ENCODE measurements at places on chromosomes 12 and 14.

DNA sequence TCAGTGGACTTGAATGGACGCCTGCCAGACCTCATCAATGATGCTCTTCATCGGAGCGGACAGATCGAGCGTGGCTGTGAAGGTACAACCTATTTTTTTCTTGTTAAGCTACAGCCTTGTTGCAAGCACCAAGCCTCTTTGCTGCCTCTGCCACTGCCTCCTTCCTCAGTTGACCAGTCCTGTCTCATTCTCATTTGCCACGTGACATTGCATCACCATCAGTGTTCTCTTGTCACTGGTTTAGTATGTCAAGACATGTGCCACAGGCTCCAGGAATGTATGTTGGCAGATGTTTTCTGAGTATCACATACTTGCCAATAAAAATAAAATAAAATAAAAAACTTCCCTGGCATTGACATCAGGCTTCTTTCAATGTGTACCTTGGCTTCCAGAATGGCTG lies 798.1 kb downstream of the NRXN3 start:
- DNase-seq, result no peak

DNA sequence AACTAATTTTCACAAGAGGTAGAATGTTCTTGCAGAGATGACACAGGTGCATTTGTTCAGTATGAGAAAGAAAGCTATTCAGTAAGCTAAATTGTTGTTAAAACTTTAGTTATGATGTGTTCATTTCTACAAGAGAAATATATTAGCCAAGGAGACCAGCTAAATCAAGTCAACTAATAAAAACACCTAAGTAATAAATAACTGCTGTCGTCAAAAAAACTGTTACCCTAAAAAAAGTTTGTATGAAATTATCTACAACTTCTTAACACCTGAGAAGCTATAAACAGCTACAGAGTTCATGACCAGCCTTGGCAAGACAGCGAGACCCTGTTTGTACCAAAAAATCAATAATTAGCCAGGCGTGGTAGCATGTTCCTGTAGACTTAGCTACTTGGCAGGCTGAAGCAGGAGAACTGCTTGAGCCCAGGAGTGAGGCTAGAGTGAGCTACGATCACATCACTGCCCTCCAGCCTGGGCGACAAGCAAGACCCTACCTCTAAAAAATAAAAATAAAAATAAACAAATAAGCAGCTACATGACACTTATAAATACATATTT lies 67.6 kb upstream of the AP4S1 start:
- DNase-seq, result no peak

DNA sequence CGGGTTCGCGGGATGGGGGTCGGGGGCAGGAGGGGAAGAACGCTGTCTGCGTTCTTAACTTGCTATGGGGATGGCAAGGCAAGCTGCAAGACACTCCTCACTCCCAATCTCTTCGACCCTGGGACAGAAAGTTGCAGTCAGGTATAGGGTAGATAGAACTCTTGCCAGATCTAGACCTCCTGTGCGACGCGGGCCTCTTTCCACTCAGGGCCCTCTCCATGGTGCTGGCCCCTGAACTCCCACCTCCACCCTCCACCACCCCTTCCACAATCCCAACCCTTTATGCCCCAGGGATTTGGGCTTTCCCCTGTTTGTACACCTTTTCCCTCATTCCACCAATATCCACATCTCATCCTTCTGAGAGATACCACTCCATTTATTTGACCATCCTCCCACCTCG lies 812 bp downstream of the NABP2 start:
- DNase-seq, result no peak

- no peak for DNase-seq
These were observed 26.1 kb upstream of the GZMB start for GRCh38 chr14:24659916-24660570.

DNA sequence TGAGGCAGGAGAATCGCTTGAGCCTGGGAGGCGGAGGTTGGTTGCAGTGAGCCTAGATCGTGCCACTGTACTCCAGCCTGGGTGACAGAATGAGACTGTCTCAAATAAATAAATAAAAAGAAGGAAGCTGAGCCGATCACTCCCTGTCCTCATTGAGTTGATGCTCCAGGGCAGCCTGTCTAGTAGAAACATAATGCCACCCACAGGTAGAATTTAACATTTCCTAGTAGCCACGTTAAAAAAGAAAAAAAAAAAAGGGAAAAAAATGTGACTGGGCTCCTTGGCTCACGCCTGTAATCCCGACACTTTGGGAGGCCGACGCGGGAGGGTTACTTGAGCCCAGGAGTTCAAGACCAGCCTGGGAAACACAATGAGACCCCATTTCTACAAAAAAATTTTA lies 135.7 kb downstream of the SCARB1 start:
- no peak for DNase-seq

DNA sequence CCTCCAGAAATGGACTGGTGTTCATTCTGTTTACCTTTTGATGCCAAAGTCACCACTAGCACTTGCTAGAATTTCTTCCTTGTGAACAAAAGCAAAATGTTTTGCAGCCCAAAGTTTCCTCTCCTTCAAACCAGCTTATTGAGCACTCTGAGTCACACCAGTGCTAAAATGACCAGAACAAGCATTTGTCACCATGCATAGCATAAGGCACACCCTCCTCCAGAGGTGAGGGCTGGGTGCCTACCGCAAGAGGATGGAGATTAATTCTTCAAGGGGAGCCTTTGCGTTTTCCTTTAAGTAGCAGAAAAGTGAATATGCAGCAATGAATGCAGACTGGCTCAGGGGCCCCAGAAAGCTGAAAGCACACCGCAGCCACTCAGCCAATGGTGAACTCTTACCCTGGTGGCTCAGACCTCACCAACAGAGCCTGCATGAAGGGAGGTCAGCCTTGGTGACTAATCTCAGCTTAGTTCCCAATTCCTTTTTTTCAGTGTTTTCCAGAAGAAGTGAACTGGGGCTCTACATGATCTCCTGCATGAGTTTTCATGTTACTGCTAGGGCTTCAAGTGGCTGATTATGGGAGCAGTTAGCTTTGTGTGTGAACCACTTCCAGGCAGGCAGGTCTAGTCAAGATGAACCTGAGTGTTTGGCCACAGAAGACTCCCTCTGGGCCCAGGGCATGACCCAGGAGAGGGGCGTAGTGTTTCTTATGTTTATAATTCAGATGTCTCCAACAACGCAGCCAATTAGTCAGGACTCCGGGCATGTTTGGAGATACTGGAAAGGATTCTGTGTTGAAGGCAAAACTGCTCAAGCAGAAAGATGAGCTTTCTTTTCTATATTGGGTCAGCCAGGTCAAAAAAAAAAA lies 96.3 kb downstream of the PAX9 start:
- no peak for DNase-seq

- no peak for DNase-seq
These were observed 69.3 kb upstream of the USP15 start for GRCh38 chr12:62190689-62191490.

GRCh38 chr12:26204612-26205289 lies 9.4 kb downstream of the SSPN start:
- DNase-seq, result peak; percentile 58

DNA sequence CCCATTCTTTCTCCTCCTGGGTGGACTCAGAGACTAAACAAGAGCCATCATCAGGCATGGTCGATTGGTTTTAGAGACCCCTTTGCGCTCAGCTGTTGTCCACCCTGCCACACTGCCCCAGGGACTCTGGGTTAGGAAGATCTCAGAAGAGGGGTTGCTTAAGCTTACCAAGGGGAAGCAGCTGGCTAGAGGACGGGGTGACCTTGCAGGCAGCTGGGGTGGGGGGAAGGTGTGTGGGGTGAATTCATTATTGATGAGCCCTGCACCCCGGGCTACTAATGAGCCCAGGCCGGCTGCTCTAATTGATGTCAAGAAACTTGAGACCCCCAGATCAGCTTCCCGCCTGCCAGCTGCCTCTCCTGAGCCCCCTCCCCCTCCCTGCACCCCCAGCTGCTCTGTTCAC lies 8.7 kb upstream of the ZNF385A start:
- DNase-seq, result no peak

DNA sequence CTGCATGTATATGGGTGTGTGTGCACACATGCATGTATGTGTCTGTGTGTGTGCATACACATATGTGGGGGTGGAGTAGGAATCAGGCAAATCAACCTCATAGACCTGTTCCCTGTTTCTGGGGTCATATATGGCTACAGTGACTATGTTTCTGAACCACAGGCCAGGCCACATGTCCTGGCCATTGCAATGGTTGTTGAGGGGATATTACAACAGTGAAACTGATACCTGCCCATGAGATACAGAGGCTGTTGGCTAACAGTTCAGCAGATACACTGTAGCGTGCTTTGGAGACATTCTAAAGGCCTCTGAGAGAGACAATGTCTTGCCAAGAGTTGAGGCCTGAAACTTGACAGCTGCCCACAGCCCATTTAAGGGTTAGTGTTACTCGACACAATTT lies 47.3 kb upstream of the FOS start:
- no peak for DNase-seq

GRCh38 chr14:47549886-47550285 lies 125.5 kb downstream of the MDGA2 start:
- no peak for DNase-seq

DNA sequence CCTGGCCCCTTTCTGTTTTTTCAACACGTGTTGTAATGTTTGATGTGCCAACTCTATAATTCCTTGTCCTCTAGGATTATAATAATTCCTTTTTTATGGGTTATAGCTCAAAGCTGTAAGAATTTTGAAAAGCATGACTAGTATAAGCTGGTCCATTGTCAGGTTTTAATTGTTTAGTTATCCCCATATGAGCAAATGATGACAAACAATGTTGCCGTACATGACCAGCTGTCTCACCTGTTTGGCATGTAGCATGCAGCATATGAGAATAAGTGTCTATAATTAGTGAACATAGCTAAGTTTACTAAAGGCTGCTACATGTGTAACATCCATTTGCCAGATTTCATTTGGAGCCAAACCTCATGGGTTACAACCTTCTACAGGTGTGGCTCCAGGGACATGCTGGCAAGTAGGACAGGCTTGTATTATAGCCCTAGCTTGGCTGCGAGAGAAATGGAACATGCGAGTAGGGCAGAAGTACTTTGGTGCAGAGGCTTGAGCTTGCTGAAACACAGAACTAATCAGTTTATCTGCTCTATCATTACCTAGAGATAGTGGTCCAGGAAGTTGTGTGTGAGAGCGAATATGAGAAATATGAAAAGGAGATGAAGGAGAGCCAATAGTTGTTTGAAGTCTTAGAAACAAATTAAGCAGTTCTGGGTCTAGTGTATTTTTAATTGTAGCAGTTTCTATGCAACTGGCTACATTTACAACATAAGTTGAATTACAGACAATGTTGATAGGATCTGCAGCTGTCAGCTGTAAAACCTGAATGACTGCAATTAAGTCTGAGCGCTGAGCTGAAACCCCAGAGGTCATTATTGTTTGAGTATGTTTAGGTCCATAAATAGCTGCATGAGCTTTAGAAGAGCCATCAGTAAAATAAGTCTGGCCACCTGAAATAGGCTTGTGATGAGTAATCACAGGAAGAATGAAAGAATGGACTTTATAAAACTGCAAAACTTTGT lies 22.6 kb upstream of the MAPKAPK5 start:
- DNase-seq, result no peak

- DNase-seq, result no peak
These were observed 219.1 kb downstream of the PHLDA1 start for GRCh38 chr12:75812271-75813018.

DNA sequence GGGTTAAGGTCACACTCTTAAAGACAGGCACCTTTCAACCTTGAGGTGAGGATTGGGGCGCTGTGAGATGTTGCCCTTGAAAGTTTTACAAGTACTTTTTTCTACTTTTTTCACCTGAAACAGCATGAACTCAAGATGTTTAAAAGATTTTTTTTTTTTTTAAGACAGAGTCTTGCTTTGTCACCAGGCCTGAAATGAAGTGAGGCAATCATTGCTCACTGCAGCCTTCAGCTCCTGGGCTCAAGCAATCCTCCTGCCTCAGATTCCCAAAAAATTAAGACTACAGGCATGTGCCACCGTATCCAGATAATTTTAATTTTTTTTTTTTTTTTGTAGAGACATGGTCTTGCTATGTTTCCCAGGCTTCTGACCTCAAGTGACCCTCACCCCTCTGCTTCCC lies 243.9 kb downstream of the DIO2 start:
- no peak for DNase-seq

GRCh38 chr12:30882706-30883105 lies 43.8 kb upstream of the TSPAN11 start:
- DNase-seq, result no peak

- DNase-seq, result no peak
These were observed 4.3 kb upstream of the PIWIL1 start for GRCh38 chr12:130333341-130333740.

DNA sequence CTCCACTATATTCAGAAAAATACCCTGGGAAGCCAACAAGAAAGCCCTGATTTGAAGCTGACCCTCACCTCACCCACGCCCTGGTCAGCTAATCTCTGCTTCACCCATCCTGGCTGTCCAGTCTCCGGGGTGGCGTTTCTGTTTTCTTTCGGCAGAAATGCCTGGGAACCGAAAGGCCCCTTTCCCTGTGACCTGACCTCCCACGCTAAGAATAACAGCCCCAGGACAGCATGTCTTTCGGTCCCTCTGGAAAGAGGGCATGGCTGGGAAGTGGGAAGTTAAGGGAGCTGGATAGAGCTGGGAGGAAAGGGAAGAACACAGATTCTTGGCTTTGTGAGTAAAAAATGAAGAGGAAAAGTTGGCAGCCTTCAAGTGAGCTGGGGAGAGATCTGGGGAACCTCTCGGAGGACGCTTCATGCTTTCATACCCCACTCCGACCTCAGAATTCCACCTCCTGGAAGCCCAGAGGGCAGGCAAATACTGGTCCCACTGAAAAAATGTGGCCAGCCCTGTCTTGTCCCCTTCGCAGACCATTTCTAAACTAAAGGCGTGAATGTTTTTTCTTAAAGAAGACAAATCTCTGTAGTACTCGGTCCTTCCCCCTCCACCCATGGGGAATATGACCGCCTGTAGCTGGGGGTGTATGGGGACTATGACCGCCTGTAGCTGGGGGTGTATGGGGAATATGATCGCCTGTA lies 163.0 kb upstream of the FKBP4 start:
- DNase-seq, result no peak

DNA sequence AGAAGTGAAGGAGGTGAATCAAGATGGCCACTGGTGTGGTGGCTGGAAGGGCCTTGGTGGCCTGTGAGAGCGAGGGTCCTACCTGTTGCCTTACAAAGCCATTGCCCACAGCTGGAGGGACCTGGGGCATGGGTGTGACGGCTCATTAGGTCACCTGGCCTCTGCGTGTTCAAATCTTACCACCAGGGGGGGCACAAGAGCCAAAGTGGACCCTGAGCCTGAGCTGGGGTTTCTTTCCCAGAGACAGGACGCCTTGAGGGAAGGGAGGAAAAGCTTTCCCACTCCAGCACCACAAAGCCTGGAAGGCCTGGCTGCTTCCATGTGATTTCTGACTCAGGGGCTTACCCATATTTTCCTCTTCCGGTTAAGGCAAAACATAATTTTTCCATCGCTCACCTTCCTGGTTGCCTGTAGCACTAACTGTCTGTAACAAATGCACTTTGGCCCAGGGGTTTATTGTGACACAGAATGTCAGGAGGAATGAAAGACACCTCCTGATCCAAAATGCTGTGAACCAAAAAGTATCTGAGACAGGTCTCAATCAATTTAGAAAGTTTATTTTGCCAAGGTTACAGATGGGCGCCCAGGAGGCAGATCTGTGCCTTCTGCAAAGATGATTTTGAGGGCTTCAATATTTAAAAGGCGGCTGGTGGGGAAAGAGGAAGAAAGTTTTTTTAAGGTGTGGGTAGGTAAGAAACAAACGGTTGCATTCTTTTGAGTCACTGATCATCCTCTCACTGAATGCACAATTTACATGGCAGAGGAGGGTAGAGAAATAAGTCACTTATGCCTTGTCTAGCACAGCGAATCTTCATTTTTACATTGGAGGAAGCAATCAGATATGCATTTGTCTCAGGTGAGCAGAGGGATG lies 4.3 kb upstream of the CD9 start:
- DNase-seq, result peak; percentile 92
